ENCODE measurements at places on chromosomes 7 and 10. TPM values are rescaled to one million over a fixed set of nuclear protein-coding genes. Genes with fewer than 3 reads are reported as not detected.

DNA sequence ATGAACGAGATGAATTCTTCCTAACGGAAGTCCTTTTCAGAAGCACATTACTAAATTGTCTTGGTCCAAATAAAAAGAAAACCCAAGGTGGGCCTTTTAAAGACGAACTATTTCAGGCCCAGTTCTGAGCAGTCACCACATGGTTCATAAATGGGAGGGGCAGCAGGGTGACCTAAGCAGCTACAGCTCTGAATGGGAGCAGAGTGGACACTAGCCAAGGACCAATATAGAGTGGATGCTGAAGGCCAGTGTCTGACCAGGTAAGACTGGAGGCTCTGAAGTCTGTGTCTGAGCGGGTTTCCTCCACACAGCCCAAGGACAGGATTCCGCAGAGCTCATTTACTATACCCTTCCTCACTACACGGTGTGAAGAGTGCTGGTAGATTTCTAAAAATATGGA, 159.1 kb downstream of the TMEM26 start:
- no peak for DNase-seq

- DNase-seq, result no peak
Observed at GRCh38 chr7:8413600-8413999, 19.8 kb upstream of the NXPH1 start.

DRGX gene
- under 0.01 TPM for total RNA-seq

- DNase-seq, result no peak
Observed at GRCh38 chr7:81355911-81356310, 413.9 kb downstream of the HGF start.

DNA sequence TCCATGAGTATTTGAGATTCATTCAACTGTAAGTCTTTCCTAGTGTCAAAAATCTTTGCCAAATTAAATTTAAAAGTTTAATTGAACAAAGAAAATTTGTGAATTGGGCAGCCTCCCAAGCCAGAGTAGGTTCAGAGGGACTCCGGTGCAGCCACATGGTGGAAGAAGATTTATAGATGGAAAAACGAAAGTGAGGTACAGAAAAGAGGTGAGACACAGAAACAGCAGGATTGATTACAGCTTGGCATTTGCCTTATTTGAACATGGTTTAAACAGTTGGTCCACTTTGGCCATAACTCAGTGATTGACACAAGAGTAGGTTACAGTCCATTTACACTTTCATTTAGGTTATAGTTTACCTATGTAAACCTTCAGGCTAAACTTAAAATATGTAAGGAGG, 465.8 kb downstream of the ARL4A start:
- DNase-seq, result no peak

DNA sequence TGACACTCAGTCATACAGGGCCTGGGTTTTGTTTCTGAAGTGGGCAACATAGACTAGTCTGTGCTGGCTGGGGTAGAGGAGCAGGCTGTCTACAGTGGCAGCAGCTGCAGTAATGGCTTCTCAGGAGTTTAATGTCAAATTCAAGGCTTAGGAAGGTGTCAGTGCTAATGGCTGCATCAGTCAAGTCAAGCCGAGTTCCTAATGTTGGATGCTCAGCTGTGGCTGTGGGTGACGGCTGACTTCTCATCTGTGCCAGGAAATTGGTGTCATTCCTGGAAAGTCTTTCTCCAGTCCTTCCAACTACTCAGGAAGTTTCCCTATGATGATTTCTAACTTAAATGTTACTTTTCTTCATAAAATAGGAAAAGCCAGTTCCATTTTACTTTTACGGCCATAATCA, 468.1 kb upstream of the IGFBP3 start:
- DNase-seq, result no peak

DNA sequence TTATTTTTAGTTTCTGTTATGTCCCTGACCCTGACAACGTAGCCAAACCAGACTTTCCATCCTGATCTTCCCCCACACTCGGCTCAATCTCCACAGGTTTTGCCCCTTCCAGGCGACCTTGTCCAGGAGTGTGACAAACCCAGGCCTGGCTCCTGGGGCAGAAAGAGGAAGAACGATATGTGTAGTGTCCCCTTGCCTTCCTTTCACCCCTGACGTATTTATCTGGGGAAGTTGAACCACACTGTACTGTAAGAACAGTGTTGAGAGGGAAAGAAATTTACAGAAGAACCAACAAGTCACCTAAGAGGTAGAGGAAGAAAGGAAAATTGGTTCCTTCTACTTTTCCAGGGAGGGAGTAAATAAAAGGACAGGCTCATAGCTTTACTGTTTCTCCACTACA, 158.0 kb downstream of the VTI1A start:
- DNase-seq, result peak; percentile 74

DNA sequence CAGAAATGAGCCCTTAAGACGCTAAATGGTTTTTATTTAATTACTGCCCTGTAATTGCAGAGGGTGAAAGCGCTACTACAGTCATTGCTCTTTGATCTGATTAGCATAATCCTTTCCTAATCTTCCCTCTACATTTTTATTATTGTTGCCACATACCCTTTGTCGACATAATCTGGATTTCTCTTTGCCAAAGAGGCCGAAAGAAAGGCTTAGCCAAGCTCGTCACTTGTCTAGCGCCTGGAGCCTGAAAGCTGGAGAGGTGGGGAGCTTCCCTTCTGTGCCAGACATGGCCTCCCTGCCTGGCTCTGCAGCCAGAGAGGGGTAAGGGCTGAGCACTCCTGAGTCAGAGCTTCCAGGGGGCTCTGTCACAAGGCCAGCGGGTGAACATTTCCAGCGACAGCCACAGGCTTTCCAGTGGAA, 145.9 kb downstream of the PRKAG2 start:
- no peak for DNase-seq

IFIT2 gene
- total RNA-seq, result 9.0 TPM

TEX36 gene
- total RNA-seq, result not detected

DNA sequence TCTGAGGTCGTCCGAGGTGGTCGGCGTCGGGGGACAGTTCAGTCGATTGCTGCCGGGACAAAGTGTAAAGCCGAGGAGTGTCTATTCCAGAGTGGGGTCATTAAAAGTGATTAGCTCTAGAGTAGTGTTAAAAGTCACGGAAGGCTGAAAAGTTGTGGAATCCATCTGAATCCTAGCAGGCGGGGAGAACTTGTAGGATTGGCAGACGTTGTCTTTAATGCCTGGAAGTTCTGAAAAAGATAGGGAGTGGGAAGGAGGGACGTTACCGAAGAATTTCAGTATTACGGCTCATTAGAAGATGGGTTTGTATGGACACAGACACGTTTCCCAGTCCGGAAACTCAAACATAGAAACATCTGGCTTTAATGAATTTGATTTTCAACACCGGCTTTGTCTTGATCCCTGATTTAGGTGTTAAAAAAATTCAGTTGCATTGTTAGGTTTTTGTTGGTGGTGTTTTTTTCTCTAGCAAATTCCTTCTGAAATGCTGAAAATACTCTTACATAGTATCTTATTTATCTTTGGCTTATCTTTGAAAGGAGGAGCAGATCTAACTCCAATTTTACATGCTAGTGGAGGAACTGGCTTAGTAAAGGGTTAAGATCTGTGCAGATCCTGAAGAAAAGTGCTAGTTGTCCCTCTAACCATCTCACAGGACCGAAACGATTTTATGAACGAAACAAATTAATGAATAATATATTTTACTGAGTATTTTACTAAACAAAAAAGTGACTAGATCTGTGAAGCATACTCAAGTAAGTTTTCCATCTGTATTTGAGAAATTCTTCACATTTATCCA, 900 bp downstream of the MKLN1 start:
- peak; percentile 61 for DNase-seq

DNA sequence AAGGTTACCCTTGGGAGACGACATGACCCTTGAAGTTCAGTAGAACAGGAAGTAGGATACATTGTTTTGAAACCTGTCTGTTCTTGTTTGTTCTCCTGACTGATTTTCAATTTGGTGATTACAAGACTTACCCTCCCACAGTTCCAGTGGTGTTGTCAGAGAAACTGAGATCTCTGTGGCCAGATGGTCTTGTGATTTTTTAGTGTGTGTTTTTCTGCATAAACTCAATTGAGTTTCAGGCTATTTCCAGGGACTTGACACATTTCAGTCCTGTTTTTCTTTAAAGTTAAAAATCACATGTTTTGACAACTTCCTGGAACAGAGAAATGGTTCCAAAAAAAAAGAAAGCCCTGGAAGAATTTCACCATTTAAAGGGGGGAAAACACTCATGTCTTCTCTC, 22.3 kb downstream of the PIK3CG start:
- no peak for DNase-seq

GRCh38 chr7:50679218-50680007, 103.3 kb downstream of the GRB10 start:
- DNase-seq, result no peak

MRPS16 gene
- total RNA-seq, result 80.7 TPM

DNA sequence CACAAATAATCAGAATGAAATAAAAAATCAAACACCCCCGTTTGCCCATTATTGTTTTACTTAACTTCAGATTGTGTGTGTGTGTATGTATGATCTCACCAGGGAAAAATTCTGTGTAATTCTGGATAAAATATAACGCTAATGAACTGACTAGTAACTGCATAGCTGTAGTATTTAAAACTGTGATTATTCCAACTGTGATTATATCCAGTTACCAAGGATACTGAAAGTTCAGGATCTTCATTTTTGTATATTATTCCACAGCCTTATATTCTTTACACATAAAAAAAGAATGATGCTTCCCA, 2.9 kb downstream of the TWIST1 start:
- DNase-seq, result peak; percentile 48

GRCh38 chr10:94299417-94299816, 63.3 kb downstream of the NOC3L start:
- DNase-seq, result peak; percentile 73

- DNase-seq, result peak; percentile 65
Observed at GRCh38 chr10:87860156-87860795, 3.1 kb downstream of the KLLN start.

Data from osteoblast (primary cell).